ENCODE measurements at places on chromosomes 3 and 15.

DNA sequence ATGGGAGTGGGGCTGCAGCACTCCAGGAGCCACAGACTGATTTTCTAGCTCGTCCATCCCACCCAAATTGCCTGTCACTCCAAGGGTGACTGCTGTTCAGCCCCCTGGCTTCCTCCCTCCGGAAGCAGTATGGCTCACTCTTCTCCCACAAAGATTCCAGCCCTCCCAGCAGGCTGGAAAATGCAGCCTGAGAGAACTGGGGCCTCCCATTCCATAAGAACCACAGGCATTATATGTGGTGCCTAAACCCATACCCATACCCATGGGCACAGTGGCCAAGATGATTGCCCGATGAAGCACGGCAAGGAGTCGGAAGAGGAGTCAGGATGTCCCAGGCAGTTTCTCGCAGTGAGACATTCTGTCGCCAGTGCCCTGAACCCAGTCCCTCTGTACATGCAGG is 6.0 kb upstream of the VILL start:
- no peak for DNase-seq

DNA sequence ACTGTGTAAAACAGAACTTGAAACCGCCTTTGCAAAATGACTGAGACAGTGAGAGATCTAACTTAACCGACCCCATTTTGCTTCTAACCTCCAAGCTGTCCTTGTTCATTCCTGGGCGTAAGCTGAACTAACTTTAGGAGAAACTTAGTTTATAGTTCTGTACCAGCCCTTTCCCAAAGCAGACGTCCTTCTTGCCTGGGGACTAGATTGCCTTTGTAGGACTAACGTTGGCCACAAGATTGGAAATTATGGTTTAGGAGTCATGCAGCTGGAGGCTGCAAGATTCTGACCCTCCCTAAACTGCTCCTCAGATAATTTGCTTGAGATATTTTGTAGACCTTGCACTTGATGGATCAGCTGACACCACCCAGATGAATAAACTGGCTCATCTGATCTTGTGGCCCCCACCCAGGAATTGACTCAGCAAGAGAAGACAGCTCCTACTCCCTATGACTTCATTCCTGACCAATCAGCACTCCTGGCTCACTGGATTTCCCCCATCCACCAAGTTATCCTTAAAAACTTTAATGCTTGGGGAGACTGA is 219.9 kb upstream of the PROK2 start:
- DNase-seq, result no peak

GRCh38 chr3:194257916-194258668 is 93.0 kb downstream of the CPN2 start:
- DNase-seq, result no peak

- DNase-seq, result no peak
These were observed 86.4 kb downstream of the POLR2M start for GRCh38 chr15:57792724-57793449.
